Right lung (tissue), 10 donors: ENCODE measurements at places on chromosomes 2 and 18.
A peak's percentile ranks its signal among the peaks of the same experiment; 100 is the strongest.

DNA sequence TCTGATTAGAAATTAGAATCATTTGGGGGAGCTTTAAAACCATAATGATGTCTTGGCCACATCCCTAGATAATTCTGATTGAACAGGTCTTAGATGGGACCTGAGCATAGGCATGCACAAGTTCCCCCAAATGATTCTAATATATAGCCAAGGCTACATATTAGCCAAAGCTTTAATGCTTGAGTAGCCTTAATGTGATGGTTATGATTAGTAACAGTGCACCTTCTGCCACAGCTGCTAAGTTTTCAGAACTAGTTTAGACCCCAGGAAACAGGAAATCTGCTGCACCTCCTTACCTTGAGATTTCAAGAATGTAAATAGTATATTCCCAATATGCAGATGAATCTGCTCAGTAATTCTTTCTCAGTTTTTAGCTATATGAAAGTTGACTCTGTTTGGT is 119.8 kb downstream of the PTPN4 start:
- DNase-seq, result no peak

GRCh38 chr2:163656622-163657280 is 79.1 kb downstream of the FIGN start:
- DNase-seq, result no peak

- no peak for DNase-seq
Observed at GRCh38 chr2:49719241-49719640, 564.9 kb upstream of the FSHR start.

GRCh38 chr2:212863185-212863588 is 288.2 kb downstream of the IKZF2 start:
- no peak for DNase-seq

- no peak for DNase-seq
Observed at GRCh38 chr2:135095591-135095990, 43.5 kb downstream of the RAB3GAP1 start.

DNA sequence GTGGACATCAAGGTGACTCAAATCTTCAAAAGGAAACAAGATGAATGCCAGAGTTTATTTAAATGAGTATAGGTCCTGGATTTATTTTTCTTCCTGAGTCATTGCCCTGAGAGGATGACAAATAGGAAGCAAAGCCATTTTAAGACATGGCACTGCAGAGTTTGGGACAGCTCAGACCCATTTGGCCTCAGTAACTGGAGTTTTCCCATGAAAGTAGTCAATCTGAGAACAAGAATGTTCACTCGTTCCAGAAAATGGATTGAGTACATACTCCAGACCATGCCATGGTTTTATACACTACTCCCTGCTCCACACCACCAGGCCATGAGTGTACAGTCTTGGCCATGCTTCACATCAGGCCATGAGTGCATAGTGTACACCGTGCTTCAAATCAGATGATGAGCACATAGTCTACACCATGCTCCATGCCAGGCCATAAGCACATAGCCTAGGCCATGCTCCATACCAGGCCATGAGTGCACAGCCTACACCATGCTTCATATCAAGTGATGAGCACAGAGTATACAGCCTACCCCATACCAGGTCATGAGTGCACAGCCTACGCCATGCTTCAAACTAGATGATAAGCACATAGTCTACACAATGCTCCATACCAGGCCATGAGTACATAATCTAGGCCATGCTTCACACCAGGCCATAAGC is 202.4 kb downstream of the FBXO15 start:
- no peak for DNase-seq

- peak; percentile 79 for DNase-seq
Observed at GRCh38 chr18:76619621-76620315, 124.7 kb upstream of the ZNF516 start.

DNA sequence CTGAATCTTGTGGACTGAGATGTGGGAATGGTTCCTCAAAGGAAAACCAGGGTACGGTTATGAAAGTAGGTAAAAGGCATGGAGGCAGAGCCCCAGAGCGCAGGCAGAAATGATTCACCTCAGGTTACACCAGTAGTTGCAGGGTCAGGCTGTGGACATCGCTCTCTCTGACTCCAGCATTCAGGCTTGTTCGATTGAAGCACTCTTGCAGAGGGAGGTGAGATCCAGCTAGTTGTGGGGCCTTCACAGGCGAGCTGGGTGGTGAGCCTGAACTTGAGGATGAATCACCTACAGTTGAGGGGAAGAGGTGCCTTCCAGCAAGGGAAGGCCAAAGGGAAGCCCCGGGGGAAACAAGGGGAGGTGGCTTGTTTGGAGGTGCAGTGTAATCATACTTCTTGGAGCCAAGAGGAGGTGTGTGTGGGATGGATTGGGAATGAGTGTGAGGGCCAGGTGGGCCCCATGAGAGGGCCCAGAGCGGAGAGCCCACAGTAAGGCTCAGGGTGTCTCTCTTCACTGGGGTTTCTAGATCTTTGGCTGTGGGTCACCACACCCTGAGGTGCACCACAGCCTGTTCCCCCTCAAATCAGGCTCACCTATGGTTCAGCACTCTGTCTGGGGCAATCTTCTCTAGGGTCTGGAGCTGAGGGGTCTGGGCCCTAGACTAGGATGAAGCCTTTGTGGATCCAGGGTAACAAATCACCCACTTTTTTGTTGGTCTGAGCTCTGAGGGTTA is 48.5 kb upstream of the MCFD2 start:
- DNase-seq, result no peak

GRCh38 chr2:26144953-26145680 is 27.8 kb upstream of the GAREM2 start:
- peak; percentile 28 for DNase-seq

DNA sequence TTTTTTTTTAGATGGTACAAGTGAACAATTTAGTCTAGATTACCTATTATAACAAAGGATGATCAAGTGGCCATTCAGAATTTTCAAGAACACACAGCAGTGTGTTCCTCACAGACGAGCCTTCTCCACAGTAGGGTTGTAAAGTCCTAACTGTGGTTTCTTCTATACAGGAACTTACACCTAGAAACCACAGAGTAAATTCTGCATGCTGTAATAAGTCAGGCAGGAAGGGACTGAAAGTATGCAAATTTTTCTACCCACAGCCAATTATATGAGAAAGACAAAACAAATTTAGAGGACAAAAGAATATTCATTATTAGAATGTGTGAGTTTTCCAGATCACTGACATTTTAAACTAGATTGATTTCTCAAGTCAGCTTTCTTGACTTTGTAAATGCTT is 99.5 kb downstream of the RBMS1 start:
- no peak for DNase-seq
